ENCODE measurements at places on chromosomes 7 and 10. TPM values are rescaled to one million over a fixed set of nuclear protein-coding genes. Genes with fewer than 3 reads are reported as not detected.
A peak's percentile ranks its signal among the peaks of the same experiment; 100 is the strongest.

GRCh38 chr7:11212816-11213215 is 239.1 kb downstream of the PHF14 start:
- no peaks in the 10 kb centered on the region for H3K36me3 ChIP-seq
- H3K27me3 ChIP-seq, result no peaks in the 10 kb centered on the region
- no peak overlapping the region for H3K27ac ChIP-seq
- H3K4me3 ChIP-seq, result no peak overlapping the region
- no peaks in the 10 kb centered on the region for H3K4me1 ChIP-seq

GRCh38 chr10:75226656-75227055 is 9.1 kb downstream of the COMTD1 start:
- DNase-seq, result no peak
- no peak overlapping the region for H3K4me3 ChIP-seq
- peaks cover 11% of the 10 kb centered on the region for H3K4me1 ChIP-seq
- H3K27me3 ChIP-seq, result no peaks in the 10 kb centered on the region

- H3K27me3 ChIP-seq, result no peaks in the 10 kb centered on the region
- H3K36me3 ChIP-seq, result no peaks in the 10 kb centered on the region
- no peak for DNase-seq
- H3K4me1 ChIP-seq, result peaks cover under 1% of the 10 kb centered on the region
Measured at GRCh38 chr7:68581417-68581816, 1016.9 kb upstream of the AUTS2 start.

- H3K36me3 ChIP-seq, result no peaks in the 10 kb centered on the region
- H3K27ac ChIP-seq, result no peak overlapping the region
- no peak for DNase-seq
- H3K27me3 ChIP-seq, result peaks cover 2% of the 10 kb centered on the region
- no peaks in the 10 kb centered on the region for H3K4me1 ChIP-seq
- H3K4me3 ChIP-seq, result no peak overlapping the region
Measured at GRCh38 chr10:104216631-104217030, 15.5 kb downstream of the CFAP43 start.

- no peak for DNase-seq
- peaks cover 2% of the 10 kb centered on the region for H3K27me3 ChIP-seq
- no peaks in the 10 kb centered on the region for H3K4me1 ChIP-seq
- no peak overlapping the region for H3K27ac ChIP-seq
Measured at GRCh38 chr7:152000191-152000590, 25.3 kb upstream of the GALNT11 start.

DNA sequence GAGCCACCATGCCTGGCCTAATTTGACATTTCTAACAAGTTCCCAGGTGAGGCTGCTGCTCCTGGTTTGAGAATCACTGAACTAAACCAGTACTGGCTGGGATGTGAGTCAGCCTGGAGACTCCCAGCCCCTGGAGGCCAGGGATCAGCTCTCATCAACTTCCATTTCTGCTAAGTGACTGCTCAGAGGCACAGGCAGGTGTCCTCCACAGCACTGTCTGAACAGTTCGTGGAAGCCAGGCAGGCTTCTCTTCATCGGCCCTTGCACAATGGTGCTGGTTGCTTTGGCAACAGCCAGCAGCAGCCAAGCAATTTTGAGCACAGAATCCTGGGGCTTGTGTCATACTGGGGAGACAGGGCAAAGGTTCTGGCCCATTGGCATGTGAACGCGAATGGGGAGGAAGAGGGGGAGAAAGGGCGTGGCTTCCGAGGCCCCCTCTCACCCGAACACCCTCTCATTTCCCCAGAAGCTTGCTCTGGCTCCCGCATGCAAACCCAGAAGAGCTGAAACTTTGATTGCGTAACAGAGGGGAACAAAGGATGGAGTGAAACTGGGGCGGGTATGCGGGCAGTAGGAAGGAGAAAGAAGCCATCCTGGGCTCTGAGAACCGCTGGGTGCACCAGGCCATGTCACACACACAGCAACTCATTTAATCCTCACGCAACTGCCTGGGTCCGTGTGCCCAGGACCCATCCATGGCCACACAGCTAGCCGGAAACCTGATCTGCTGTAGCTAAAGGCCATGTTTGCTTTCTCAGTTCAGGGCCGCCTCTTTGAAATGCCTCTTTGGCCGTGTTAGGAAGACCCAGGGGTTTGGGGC is 9.0 kb upstream of the POR start:
- no peaks in the 10 kb centered on the region for H3K4me1 ChIP-seq
- no peak overlapping the region for H3K27ac ChIP-seq
- DNase-seq, result peak; percentile 83
- no peaks in the 10 kb centered on the region for H3K36me3 ChIP-seq
- no peak overlapping the region for H3K4me3 ChIP-seq
- H3K27me3 ChIP-seq, result no peaks in the 10 kb centered on the region

GRCh38 chr10:48505394-48506112 is 99.3 kb downstream of the ARHGAP22 start:
- no peak overlapping the region for H3K4me3 ChIP-seq
- H3K4me1 ChIP-seq, result no peaks in the 10 kb centered on the region
- no peaks in the 10 kb centered on the region for H3K36me3 ChIP-seq
- H3K27me3 ChIP-seq, result no peaks in the 10 kb centered on the region
- no peak overlapping the region for H3K27ac ChIP-seq

DLX5 gene
- total RNA-seq, result 1.4 TPM

GPR15LG gene
- not detected for total RNA-seq

GRCh38 chr10:117541909-117542705 is 439 bp upstream of the EMX2 start:
- H3K36me3 ChIP-seq, result no peaks in the 10 kb centered on the region
- DNase-seq, result peak; percentile 42
- H3K27me3 ChIP-seq, result no peaks in the 10 kb centered on the region
- no peaks in the 10 kb centered on the region for H3K4me1 ChIP-seq
- no peak overlapping the region for H3K27ac ChIP-seq
- no peak overlapping the region for H3K4me3 ChIP-seq

DNA sequence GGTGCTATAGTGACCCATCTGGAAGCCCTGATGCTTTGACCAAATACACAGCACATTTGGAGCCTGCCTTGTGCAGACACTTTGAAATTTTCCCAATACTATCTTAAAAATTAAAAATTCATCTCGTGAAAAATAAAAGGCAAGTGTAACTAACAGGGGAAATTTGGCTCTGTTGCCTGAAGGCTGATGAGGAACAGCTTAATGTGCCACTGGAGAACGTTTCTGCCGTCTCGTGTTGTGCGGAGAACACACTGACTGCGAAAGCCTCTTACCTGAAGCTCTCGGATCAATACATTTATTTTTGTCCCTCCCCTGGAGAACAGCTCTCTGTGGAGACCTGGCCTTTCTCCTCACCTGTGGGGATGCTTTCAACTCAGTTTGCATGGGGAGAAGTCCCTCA is 77.2 kb upstream of the CHST15 start:
- DNase-seq, result no peak
- H3K4me3 ChIP-seq, result no peak overlapping the region
- no peak overlapping the region for H3K27ac ChIP-seq
- H3K36me3 ChIP-seq, result no peaks in the 10 kb centered on the region
- H3K4me1 ChIP-seq, result no peaks in the 10 kb centered on the region

TCF7L2 gene
- total RNA-seq, result 45.1 TPM

GRCh38 chr7:150753239-150753638 is 16.0 kb downstream of the GIMAP5 start:
- DNase-seq, result no peak
- no peaks in the 10 kb centered on the region for H3K36me3 ChIP-seq
- H3K27me3 ChIP-seq, result no peaks in the 10 kb centered on the region
- H3K4me1 ChIP-seq, result no peaks in the 10 kb centered on the region
- H3K4me3 ChIP-seq, result no peak overlapping the region

- H3K27ac ChIP-seq, result no peak overlapping the region
- H3K27me3 ChIP-seq, result no peaks in the 10 kb centered on the region
- DNase-seq, result no peak
- no peaks in the 10 kb centered on the region for H3K36me3 ChIP-seq
- no peaks in the 10 kb centered on the region for H3K4me1 ChIP-seq
Measured at GRCh38 chr7:118142012-118142411, 42.0 kb upstream of the LSM8 start.

DNA sequence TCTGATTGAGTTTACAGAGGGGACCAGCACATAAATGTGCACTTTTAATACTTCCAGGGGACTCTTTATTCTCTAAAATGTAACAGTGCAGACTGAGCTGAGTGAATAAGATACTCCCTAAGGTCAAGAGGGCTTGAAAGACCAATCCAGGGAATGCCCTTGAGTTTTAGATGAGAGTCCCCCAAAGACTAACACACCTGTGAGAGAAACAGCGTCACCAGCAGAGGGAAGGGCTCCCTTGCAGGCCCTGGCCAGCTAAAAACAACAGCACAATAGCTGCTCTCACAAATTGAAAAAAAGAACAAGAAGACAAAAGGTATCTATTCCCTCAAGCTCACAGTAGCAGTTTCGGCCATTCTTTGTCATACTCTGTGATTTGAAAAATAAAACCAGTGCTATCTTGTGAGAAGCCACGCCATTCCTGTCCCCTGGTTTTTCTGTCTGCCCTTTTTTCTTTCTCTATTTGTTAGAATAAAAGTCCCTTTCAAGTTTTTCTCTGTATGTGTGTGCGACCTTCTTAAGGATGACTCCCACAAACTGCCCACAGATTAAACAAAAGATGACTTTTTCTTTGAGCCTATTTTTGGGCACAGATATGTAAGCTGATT is 230.4 kb upstream of the BMPER start:
- no peaks in the 10 kb centered on the region for H3K36me3 ChIP-seq
- H3K27me3 ChIP-seq, result no peaks in the 10 kb centered on the region
- H3K4me3 ChIP-seq, result no peak overlapping the region
- DNase-seq, result no peak
- no peaks in the 10 kb centered on the region for H3K4me1 ChIP-seq

DNA sequence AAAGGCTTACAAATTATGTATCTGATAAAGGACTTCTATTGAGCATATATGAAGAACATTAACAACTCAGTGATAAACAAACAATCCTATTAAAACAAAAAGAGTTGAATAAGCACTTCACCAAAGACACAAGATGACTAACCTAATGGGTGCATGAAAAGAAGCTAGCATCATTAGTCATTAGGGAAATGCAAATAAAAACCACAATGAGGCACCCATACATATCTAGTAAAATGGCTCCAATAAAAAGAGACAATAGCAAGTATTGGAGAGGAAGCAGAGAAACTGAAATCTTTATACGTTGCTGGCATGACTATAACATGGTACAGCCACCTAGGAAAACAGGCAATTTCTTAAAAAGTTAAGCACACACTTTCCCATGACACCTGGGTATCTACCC is 77.6 kb upstream of the ZMIZ1 start:
- H3K4me1 ChIP-seq, result no peaks in the 10 kb centered on the region
- no peak overlapping the region for H3K4me3 ChIP-seq
- H3K27me3 ChIP-seq, result no peaks in the 10 kb centered on the region

AIFM2 gene
- total RNA-seq, result 15.5 TPM

DNA sequence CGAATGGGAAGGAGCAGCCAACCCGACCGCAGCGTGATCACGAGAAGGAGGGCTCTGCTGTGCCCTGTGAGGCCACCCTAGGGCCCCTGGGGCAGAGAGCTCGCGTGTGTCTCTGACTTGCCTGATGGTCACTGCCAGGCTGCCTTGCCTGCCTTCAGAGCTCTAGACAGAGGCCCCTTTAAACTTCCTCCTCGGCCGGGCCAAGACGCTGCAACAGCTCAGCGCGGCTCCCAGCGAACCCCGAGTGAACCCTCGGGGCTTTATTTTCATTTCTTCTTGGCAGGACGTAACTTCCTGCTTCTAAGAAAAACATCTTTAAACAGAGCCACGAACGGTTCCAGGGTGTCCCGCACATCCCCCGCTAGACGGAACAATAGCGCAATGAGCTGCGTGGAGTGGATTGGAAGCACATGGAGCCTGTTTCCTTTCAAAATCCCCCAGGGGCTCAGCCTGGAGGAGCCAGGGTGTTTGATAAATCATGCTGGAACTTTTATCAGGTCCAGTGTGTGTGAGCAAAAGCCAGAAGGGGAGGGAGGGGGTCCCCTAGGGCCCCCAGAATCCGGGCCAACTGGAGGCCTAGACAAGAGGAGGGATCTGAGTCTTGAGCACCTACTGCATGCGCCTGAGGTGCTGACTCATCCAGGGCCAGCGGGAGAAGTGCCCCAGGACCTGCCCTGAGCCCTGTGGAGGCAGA is 134.1 kb upstream of the GDF10 start:
- DNase-seq, result peak; percentile 87
- peak overlapping the region; percentile 78 for H3K27ac ChIP-seq
- no peaks in the 10 kb centered on the region for H3K36me3 ChIP-seq
- no peak overlapping the region for H3K4me3 ChIP-seq

- H3K4me3 ChIP-seq, result no peak overlapping the region
- H3K27ac ChIP-seq, result no peak overlapping the region
- no peak for DNase-seq
- no peaks in the 10 kb centered on the region for H3K36me3 ChIP-seq
Measured at GRCh38 chr7:35336444-35336843, 82.5 kb upstream of the TBX20 start.

DNA sequence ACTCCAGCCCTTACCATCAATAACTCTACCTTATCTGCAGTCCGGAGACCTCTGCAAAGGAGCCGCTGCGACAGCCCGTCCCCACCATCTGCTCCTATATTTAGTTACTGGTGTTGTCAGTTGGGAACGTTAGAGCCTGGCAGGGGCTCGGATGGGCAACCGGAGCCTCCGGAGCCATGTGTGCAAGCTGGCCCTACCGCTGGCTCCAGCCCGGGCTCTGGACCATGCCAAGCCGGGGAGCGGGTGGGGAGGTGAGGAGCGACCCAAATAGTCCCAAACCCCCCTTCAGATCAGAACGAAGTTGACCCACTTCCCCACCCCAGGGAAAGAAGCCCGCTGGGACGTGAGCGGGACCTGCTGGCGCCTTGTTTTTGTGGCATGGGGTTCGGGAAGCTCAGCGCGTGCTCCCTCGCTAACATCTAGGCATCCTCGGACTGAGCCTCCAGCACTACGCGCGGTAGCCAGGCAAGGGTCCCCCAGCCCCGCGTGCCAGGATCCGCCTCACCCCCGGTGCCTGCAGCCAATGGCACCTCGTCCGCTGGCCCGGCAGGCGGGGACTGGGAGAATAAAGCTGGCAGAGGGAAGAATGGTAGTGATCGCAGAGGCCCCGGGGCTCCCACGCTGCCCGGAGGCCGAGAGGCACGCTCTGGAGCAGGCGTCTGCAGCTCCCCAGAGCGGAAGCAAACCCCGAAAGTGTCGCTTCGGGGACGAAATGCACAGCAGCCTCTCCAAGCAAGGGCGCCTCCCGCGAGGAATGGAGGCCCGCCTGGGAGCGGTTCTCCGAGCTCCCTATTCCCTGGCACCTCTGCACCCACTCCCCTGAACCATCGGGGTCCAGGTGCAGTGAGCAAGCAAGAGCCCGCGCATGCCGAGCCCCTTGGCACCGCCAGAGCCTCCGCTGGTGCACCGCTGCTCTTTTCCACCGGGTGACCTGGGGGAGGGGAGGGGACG is 679 bp downstream of the LRRC20 start:
- DNase-seq, result peak; percentile 86
- H3K27me3 ChIP-seq, result no peaks in the 10 kb centered on the region
- H3K4me3 ChIP-seq, result peak overlapping the region; percentile 55
- H3K36me3 ChIP-seq, result no peaks in the 10 kb centered on the region

GRCh38 chr10:23490115-23490514 is 51.2 kb downstream of the OTUD1 start:
- H3K27me3 ChIP-seq, result no peaks in the 10 kb centered on the region
- no peaks in the 10 kb centered on the region for H3K4me1 ChIP-seq
- H3K4me3 ChIP-seq, result no peak overlapping the region
- no peak overlapping the region for H3K27ac ChIP-seq
- no peaks in the 10 kb centered on the region for H3K36me3 ChIP-seq
- no peak for DNase-seq

XPNPEP1 gene
- 68.9 TPM for total RNA-seq

SORCS1 gene
- 3.8 TPM for total RNA-seq

GRCh38 chr10:17871036-17871435 is 61.9 kb downstream of the MRC1 start:
- H3K36me3 ChIP-seq, result no peaks in the 10 kb centered on the region
- H3K27ac ChIP-seq, result no peak overlapping the region
- H3K4me1 ChIP-seq, result no peaks in the 10 kb centered on the region
- no peaks in the 10 kb centered on the region for H3K27me3 ChIP-seq

- H3K4me1 ChIP-seq, result no peaks in the 10 kb centered on the region
- H3K4me3 ChIP-seq, result no peak overlapping the region
- no peak overlapping the region for H3K27ac ChIP-seq
- DNase-seq, result no peak
Measured at GRCh38 chr7:130084037-130084875, 13.9 kb downstream of the KLHDC10 start.

All from aorta (tissue), 5 donors.